ENCODE measurements at places on chromosomes 2 and 18.

- peak; percentile 99 for DNase-seq
Measured at GRCh38 chr2:160387558-160388262, 105.9 kb downstream of the RBMS1 start.

GRCh38 chr2:224217962-224218347 is 178.9 kb upstream of the SERPINE2 start:
- DNase-seq: peak; percentile 51

GRCh38 chr2:73780237-73780582 is 307 bp upstream of the DUSP11 start:
- DNase-seq: no peak

GRCh38 chr18:72086421-72086820 is 457.7 kb downstream of the CBLN2 start:
- no peak for DNase-seq

DNA sequence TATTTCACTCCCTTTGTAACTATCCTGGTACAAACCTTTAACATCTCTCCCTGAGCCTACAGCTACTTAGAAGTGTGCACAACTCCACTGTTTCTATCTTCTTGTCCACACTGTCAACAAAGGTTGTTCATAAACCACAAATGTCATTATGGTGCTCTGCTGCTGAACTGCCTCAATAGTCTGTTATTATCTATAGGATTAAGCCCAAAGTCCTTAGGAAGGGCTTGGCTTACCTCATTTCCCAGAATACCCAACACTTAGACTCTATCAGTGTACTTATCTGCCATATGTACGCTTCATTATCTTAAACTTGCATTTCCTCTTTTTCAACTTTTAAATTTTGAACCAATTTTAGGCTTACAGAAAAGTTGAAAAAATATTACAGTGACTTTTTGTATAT is 94.2 kb downstream of the HNMT start:
- no peak for DNase-seq

GRCh38 chr2:208037564-208038487 is 12.5 kb upstream of the PLEKHM3 start:
- DNase-seq: no peak

- no peak for DNase-seq
Measured at GRCh38 chr2:145016711-145017110, 496.8 kb upstream of the ZEB2 start.

GRCh38 chr2:49404108-49404507 is 249.8 kb upstream of the FSHR start:
- DNase-seq: no peak

- no peak for DNase-seq
Measured at GRCh38 chr2:26521913-26522180, 43.9 kb upstream of the OTOF start.

DNA sequence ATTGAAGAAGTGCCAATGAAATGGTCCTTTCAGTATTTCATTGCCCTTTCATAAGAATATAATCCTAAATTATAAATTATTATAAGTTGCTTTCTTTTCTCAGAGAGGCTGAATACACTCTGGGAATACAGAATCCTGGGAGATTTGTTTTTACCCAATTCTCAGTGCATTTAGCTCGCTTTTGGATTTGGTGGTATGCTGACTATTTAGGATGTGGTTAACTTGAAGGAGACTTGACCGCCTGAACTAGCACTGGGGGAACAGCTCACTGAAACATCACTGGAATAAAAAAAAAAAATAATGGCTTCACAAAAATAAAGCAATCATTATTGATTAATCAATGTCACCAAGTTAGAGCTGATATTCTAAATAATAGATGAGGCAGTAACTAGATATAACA is 10.2 kb downstream of the TNFAIP6 start:
- DNase-seq: peak; percentile 67

GRCh38 chr2:169009865-169010579 is 21.1 kb downstream of the ABCB11 start:
- no peak for DNase-seq

GRCh38 chr2:64644458-64645382 is 9.0 kb downstream of the SERTAD2 start:
- peak; percentile 68 for DNase-seq

DNA sequence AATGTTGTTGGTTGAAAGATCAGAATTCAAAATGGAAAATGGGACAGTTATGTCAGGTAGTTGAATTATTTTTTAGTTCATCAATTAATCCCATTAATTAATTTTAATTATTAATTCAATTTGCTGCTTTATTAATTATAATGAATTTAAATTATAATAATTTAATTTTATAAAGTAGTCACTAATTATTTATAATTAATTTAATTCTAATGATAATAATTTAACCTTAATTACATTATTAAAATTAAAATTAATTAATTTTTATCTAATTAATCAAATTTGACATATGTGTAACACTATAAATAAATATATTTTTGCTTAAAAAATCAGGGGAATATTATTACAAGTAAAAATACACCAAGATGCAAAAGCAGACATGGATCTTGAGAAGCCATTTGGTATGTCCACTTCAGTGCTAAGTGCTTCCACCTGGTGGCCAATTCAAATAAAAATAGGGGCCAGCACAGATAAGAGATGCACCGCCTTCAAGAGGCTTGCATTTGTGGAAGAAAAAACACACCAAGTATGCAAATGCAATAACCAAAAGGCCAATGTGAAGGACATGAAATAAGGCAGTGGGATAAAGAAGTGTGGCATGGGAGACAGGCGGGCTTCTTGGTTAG is 73.2 kb downstream of the MBP start:
- DNase-seq: peak; percentile 64

DNA sequence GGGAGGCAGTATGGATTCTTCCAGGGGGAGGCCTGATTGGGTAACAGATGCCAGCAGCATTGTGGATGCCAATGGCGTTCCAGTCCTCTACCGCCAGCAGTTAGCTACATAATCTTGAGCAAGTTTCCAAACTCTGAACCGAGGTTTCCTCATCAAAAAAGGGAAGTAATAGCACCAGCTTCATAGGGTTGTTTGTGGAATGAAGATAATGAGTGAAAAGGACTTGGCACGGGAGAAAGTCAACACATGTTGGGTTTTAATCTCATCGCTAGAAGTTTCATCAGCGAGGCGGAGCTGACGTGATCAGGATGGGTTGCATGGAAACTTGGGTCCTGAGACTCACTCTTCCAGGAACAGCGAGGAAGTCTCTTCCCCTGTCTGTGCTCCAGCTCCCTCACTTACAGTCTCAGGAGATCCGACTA is 266.7 kb downstream of the SH3BP4 start:
- peak; percentile 64 for DNase-seq

GRCh38 chr2:1663621-1664020 is 80.7 kb downstream of the PXDN start:
- DNase-seq: no peak

DNA sequence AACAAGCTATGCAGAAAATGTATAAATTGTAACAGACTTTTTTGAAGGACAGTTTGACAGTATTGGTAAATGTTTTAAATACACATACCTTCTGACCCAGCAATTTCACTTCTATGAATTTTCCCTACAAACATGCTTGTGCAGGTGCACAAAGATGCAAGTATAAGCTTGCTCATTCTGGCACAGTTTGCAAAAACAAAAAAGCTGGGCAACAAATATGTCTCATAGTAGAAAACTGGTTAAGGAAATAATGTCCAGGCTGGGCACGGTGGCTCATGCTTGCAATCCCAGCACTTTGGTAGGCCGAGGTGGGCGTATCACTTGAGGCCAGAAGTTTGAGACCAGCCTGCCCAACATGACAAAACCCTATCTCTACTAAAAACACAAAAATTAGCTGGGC is 96.9 kb upstream of the NEDD4L start:
- no peak for DNase-seq

- no peak for DNase-seq
Measured at GRCh38 chr2:28664120-28664842, 87.3 kb upstream of the PPP1CB start.

DNA sequence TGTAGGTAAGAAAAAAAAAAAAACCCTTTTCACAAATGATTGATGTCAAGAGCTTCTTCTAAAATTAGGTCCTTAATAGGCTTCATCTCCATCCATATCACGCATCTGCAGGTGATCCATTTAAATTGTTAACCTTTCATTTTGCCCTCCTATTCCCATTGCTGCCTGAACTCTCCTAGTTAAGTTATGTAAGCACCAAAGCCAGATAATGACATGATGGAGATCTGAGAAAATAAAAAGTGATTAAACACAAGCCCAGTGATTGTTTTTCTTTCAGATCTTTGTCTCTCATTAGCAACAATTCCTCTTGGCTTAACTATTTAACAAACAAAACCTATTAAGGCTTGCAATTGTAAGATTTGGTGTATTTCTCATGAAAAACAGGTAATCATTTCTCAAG is 20.0 kb downstream of the LANCL1 start:
- no peak for DNase-seq

- no peak for DNase-seq
Measured at GRCh38 chr2:69762025-69762424, 20.1 kb downstream of the ANXA4 start.

DNA sequence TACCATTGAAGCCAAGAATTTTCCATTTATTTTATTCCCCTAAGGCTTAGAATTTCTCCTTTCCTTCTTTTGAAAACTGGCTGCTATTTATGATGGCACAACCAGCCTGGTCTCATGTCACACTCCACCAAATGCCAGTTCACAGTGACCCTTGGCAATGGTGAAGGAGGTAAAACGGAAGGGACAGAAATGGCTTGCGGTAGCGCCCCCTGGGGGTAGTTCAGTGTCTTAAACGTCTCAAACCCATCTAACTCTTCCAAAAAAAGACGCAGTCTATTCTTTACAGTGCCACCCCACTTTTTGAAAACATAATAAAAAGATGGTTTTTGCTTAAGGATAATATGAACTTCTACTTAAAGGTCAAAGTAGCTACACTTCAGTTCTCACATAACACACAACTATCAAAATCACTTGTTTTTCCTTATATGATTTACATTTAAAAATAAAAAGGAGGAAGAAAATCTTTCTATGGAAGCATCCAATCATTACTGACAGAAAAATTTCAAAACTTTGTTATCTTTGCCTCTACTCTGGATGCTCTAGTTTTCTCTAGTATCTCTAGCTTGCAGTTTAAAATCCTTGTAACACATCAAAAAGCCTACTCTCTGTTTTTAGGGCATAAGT is 28.0 kb downstream of the PNO1 start:
- DNase-seq: peak; percentile 22

GRCh38 chr2:240970816-240971215 is 27.6 kb upstream of the SNED1 start:
- DNase-seq: no peak

DNA sequence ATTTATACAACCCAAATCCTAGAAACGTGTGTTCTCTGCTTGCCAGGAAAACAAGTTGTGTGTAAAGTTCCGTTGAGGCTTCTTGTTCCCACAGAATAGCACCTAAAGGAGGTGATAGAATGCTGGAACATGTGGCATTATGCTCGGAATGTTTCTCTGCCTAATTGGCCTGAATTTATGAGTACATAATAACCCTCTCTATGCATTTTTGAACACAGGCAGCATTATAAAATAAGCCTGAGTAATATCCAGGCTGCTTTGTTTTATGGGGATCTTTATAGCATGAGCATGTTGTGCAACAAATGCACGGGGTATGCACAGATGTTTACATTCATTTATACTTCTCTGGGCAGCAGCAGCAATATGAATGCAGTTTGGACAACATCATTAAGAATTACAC is 385.7 kb downstream of the MBD2 start:
- no peak for DNase-seq

GRCh38 chr2:105977212-105977611 is 216.9 kb downstream of the UXS1 start:
- peak; percentile 47 for DNase-seq

GRCh38 chr18:34261865-34262780 is 37.4 kb upstream of the NOL4 start:
- DNase-seq: no peak

GRCh38 chr2:65819963-65820362 is 387.6 kb upstream of the SPRED2 start:
- DNase-seq: no peak

GRCh38 chr2:221112744-221113143 is 459.4 kb downstream of the EPHA4 start:
- no peak for DNase-seq

GRCh38 chr2:98807929-98808328 is 77.0 kb upstream of the MGAT4A start:
- DNase-seq: no peak

GRCh38 chr2:43142921-43143438 is 83.4 kb downstream of the ZFP36L2 start:
- DNase-seq: no peak

- no peak for DNase-seq
Measured at GRCh38 chr2:88615822-88616221, 11.4 kb downstream of the EIF2AK3 start.

DNA sequence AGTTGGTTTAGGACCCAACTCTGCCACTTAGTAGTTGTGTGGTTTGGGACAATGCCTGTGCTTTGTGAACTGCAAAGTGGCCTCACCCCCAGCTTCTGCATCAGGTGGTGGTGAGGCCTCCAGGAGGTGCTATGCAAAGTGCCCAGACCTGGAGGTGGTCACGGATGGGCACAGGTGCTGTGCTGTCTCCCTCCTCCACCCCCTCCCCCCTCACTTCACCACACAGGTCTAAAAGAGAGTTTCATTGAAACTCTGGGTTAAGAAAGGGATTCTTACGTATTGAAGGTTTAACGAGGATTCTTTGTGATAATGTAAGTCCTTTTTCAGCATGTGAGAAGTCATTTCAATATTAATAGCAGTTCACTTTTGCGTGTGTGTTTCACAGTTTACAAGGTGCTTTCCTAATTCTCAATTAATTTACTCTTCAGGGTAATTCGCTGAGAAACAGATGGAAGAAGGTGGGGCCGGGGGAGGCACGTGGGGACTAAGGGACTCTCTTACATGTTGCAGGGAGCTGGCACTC is 369.9 kb downstream of the LPIN1 start:
- no peak for DNase-seq

DNA sequence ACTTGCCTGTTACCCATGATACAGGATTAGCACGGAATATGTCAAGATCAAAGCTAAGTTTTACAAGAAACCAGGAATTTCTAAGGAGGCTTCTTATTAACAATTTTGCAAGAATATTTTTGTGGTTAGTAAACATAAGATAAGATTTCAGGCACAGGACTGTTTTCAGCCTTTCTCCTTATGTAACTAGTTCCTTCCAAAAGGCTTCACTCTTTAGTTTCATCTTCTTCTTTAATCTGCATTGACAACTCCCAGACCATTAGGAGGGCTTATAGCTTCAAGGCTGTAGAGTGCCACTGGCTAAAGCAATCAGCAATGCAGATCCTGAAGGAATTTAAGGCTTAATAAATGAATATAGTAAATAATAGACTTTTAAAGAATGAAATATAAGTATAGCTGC is 29.3 kb downstream of the SLC14A1 start:
- no peak for DNase-seq

DNA sequence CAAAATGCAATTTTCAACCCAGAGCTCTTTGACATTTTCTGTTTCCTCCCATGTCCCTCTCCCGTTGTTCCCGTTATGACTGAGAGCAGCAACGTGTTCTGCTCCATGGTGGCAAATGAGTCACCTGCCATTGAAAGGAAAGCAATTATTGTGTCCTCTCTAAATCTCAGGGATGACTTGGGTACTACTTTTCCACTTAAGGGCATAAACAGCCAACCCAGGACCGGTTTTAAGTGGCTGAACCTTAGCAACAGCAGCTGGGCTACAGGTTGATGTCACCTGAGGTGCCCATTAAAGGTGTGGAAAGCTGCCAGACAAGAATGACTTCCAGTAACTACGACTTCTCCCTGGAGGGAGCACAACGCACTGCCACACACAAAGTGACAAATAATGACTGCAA is 236.8 kb downstream of the NCKAP5 start:
- DNase-seq: no peak

Measured in AG10803 (cell line).